Stimulated activated CD4-positive, alpha-beta T cell treated with anti-CD3 and anti-CD28 coated beads, Interleukin-12 subunit alpha, Interleukin-12 subunit beta, amount 100 ng/mL, for 24 hours (primary cell): ENCODE measurements at places on chromosomes 2 and 18.
A peak's percentile ranks its signal among the peaks of the same experiment; 100 is the strongest.

GRCh38 chr2:118991554-118991953 lies 49.6 kb downstream of the MARCO start:
- no peak for DNase-seq

DNA sequence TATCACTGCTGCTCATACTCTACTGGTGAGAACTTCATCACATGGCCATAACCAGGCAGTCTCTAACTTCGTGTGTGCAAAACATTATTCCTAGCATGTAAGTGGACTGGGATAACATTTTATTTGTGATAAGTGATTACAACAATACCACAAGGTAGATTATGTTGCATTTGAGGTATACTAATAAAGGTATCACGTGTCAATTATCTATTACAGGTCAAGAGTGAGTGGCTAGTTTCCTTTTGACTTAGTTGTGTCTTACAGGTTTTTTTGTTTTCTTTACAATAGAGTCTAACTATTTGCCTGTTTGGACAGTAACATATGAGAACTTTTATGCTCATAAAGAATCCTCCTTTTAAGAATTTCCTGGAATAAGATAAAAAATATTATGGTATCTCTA lies 67.2 kb upstream of the DSC1 start:
- no peak for DNase-seq

GRCh38 chr2:149313512-149313972 lies 16.8 kb upstream of the LYPD6 start:
- no peak for DNase-seq

GRCh38 chr18:58242968-58243367 lies 198.9 kb downstream of the NEDD4L start:
- DNase-seq, result no peak

DNA sequence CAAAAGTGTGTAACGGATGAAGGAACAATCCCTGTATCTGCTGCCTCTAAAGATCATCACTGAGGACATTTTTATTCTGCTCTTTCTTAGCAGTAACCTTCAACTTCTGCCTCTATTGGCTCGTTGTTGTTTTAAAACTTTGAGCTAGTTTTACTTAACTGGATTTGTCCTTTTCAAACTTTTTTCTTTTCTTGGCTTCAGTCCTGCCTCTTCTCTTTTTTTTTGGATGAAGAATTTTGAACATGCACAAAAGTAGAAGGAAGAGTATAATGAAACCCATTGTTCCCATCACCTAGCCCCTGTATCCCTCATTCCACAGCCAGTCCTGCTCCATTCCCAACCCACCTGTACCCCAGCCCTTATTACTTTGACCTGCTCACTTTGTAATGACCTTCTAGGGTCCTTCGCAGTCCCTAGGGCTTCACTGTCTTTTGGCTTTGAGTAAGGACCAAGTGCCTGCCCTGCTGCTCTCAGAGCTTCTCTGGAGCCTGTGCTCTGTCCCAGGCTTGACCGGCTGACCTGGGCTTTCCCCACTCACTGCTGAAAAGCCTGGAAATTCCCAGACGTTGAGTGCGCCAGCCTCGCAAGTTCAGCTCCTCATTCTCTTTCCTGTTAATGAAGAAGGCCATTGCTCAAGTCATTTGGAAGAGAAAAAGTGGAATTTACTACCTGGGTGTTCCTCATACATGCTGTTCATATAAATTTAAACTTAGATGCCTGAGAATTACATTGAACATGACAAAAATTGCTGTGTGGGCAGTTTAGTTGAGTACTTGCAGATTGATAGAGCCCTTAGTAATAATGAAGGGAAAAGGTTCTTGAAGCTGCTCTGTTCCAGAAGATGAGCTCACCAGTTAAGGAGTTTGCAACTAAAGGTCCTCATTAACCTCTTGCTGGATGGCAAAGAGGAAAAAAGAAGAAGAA lies 149.3 kb upstream of the ALPP start:
- no peak for DNase-seq

DNA sequence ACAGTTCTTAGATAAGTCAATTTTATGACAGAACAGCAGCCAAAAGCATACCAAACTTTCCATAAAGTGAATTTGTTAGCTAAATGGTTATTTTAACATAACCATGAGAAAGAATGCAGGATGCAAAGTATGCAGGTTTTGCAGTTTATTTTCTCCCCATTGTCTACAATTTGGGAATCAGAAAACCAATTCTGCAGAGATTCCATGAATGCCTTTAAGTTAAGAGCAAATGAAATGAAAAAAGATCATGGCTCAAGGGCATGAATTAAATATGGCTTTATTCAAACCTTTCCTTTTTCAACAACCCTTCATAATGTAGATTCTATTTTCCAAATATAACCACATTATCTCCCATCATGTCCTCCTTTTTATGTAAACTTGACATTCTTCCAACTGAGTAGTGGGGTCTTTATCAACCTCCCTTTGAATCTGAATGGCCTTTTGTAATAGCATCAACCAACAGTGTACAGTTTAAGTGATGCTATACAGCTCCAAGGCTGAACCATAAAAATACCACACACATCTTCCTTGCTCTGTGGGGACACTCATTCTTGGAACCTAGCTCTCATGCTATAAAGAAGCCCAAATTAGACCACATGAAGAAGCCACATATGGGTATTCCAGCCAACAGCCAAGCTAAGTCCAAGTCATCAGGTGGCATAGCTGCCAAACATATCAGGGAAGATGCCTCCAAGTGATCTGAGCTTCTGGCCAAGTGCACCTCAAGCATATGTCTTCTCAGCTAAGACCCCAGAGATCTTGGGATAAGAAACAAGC lies 49.8 kb downstream of the PIAS2 start:
- no peak for DNase-seq

- DNase-seq, result no peak
These were observed 106.8 kb downstream of the ASAP2 start for GRCh38 chr2:9313443-9313842.

- DNase-seq, result no peak
These were observed 532.9 kb upstream of the ID2 start for GRCh38 chr2:8149007-8149405.

DNA sequence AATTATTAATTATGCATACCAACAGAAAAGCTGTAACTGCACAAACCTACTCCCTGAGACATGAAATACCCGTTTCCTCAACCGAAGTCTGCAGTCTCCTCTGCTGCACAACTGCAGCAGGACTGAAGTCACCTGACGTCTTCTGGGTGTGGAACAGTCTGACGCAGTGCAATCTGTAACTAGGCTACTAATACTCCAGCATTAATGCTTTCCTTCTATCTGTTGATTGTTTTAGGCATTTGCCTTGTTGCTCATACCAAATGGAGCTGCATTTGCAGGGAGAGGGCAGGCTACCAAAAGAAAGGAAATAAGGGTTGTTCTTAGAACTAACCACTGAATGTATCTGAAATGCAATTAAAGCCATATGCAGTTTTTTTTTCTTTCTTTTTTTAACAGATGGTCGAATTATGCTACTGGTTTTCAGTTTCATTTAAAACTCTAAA lies 40.1 kb downstream of the RTN4 start:
- DNase-seq, result peak; percentile 5

- DNase-seq, result no peak
These were observed 559 bp downstream of the TMEM37 start for GRCh38 chr2:119431976-119432850.

- DNase-seq, result no peak
These were observed 273.5 kb upstream of the ATP5MC3 start for GRCh38 chr2:175454953-175455389.

- DNase-seq, result no peak
These were observed 11.6 kb upstream of the NAB1 start for GRCh38 chr2:190637281-190637734.

DNA sequence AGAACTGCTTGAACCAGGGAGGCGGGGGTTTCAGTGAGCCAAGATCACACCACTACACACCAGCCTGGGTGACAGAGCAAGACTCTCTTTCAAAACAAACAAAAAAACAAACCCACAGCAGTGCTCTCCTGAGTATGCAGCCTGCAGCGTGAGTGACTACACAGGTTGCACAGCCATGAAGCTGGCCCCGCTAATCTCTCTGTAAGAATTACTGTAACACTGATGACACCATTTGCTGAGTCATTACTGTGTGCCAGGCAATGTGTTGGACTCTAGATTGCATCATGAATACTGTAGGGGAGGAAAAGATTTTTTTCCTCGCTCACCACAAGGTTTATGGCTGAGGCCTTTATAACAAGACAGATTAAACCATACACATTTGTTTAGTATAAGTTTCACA lies 118.6 kb upstream of the ATP8B1 start:
- DNase-seq, result no peak

DNA sequence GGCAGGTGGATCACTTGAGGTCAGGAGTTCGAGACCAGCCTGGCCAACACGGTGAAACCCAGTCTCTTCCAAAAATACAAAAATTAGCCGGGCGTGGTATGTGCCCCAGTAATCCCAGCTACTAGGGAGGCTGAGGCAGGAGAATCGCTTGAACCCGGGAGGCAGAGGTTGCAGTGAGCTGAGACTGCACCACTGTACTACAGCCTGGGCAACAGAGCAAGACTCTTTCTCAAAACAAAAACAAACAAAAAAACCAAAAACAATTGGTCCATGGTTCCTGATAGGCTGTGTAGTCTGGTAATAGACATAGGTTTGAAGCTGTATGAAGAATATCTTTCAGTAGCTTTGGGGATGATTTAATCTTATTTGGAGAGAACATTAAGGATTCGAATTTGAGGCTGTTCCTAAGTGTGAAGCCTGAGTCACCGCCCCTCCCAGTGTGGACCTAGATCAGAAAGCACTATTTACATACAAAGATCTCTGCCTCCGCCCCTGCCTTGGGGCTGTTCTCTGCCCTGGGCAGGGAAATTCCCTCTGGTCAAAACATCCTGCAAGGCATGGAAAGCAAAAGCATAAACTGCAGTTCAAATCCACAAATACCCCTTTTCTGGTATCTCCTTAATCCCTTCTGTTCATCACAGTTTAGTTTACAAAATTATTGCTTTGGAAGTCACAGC lies 52.8 kb upstream of the PMAIP1 start:
- DNase-seq, result peak; percentile 52

DNA sequence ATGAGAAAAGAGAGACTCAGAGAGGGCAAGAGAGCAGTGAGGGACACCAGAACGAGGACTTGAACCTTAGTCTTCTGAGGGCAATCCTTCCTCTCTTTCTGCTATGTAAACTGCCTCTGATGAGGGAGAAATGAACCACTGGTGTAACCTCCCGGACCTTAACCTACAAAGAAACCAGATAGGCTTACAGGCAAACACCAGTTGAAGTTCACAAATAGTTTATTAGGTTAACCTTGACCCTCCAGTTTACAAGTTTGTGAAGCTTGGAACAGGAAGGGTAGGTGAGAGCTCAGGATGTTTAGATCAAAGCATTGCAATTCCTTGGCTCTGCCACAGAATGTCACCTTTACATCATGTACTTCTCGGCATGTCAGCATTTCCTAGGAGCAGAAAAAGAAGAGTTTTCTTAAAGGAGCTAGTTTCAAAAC lies 486.4 kb upstream of the SPRED2 start:
- DNase-seq, result no peak

- no peak for DNase-seq
These were observed 27.1 kb downstream of the PCARE start for GRCh38 chr2:29047083-29047845.

DNA sequence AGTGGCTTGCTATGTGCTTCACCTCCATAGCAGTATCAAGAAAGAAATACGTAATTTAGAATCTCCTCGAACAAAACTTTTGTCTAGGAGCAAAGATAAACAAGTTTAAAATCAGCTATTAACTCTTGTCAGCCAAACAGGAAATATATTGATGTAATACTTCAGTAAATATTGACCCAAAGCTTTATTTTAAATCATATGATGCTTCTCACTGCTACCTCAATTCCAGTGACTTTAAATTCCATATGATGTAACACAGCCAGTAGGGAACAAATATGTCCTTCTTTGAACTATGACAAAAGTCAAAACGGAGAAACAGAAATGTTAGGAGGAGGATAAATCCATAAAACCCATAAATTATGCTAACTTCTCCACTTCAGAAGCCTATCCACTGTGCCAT lies 7.2 kb downstream of the RNF103 start:
- DNase-seq, result no peak

DNA sequence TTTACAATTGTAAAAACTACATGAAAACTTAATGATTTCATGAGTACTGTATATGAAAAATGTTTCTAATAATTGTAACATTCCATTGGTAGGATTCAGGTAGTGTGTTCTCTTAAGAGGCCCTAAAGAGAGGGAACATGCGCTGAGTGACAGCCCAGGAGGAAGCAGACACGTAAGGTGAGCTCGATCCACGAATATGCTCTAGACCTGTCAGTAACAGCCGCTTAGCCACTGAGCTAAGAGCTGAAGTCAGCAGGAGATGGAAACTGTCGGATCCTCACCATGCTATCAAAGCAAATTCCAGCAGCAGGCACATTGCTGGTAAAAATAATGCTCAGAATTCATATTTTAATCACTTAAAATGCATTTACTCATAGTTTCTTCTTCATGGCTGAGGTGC lies 346.5 kb downstream of the TGIF1 start:
- no peak for DNase-seq

DNA sequence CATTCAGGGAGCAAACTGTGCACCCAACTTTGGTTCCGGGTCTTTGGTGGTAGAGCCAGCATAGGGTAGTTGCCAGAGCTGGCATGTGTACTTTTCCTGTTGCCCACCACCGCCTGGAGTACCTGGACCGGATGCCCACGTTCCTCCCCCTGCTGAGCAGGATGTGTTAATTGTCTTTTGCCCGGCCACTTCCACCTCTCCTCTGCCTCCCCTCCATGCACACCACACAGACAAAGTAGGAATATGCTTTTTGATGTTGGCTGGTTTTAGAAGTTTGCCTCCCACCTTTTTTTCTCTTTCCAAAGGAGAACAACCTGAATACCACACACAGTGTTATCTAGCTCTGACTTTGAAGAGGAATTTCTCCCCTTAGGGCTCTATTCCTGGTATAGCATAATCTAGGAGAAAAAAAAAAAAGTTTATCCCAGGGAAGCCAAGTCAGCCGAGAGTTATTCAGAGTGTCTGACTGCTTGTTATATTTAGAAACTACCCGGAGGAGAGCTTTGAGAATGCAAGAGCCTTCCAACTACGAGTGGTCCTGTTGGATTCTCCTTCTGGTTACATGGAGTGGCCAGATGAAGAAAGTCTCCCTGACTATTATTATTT lies 111.9 kb downstream of the SETBP1 start:
- no peak for DNase-seq

DNA sequence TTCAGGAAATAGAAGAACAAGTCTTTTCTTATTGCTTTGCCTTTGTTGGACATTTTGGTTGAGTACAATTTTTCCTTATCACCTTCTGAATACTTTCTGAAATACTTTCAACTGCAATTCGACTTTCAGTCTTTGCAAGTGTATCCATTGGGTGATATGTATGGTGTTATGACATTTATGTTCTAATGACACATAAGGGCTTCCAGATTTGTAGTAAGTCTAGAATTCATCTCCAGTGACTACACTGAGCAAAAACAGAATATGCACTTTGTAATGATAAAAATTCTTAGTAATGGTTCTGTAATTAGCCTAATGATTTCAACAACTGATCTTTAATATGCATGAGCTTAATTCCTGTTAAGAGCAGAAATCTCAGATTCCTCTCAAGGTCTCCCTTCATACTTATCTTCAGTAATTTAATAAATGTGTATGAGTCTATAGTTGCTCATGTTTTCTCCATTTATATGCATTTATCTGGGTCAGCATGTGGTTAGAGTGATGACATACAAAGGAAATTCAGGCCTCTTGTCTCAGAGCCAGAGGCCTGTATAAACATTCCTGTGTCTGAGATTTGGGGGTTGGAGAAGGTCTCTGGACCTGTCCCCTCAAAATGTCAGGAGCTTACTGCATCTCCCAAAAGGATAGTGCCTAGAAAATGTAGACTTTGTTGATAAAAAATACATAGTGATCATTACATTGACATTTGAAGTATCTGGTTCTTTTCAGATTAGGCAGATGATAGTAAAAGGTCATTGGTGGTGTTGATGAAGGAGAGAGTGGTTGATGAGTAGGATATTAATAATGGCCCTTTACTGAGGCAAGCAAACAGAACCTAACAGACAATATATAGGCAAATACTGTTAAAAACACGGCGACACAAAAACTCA lies 114.9 kb downstream of the QPCT start:
- no peak for DNase-seq
